ENCODE measurements at places on chromosomes 6 and 20.

- peak; percentile 71 for DNase-seq
Measured at GRCh38 chr6:11496152-11497060, 41.1 kb upstream of the TMEM170B start.

GRCh38 chr6:146914489-146915483 lies 289.4 kb upstream of the STXBP5 start:
- no peak for DNase-seq

DNA sequence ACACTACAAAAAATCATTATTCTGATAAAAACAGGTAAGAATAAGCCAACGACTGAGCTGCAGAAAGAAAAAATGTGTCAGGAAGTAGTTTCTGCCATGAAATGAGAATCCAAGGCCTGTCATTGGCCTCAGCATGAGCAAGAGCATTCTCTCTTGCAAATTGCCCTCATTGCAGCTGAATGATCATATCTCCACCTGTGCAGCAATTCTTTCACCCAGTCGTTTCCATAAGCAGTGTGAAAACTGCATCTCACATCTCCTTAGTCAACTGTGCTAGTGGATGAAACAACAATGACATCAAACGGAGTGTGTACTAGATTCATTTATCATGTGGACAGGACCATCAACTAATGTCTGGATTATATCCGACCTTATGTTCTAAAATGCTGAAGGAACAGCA lies 88.2 kb upstream of the STXBP5 start:
- no peak for DNase-seq

GRCh38 chr6:110329714-110330436 lies 28.3 kb downstream of the METTL24 start:
- DNase-seq = no peak

GRCh38 chr6:107657755-107658461 lies 166.2 kb downstream of the SCML4 start:
- no peak for DNase-seq
